Mesothelial cell of epicardium (in vitro differentiated cells): ENCODE measurements at places on chromosomes 2 and 18.

DNA sequence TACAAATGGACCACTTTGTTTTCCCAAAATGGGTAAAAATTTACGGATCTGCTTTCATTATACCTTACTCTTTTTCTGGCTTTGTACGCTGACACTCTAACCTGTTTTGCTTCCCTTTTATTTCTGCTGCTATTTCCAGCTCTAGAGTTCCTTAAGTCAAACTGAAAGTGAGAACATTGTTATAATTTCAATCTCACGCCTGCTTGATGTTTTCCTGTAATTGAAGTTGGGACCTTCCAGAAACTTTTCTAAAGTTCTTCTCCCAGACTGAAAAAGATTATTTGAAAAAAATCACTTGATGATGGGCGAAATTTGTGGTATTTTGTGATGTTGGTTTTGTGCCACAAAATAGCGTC lies 1.8 kb downstream of the GLS start:
- no peak for DNase-seq

DNA sequence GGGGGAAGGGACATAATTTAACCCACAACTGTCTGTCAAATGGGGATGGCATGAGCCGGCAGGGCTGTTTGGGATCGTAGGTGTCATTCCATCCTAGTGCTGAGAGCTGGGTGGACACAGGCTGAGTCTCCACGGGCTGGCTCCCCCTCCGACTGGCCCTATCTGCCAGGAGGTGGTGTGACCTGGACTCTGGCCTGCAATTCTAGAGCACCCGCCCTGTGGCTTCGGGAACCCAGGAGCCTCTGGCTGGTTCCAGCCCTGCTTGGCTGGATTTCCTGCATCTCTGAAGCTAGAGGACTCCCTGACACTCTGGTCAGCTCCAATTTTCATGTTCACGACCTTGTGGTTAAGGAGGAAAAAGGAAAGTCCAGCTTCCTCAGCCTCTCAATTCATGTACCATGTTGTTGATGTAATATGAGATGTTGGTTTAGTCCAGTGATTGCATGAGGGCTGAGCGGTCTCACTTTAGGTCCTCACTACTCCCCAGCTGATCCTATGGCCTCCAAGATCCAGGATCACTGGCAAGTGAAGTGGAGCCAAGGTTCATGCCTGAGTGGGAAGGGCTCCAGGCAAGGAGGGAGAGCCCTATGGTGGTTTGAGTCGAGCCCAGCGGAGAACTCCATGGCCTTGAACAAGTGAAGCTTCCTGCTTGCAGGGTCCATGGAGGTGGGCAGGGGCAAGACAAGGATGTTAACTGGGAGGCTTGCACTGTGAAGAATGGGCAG lies 169.1 kb downstream of the NDUFA10 start:
- DNase-seq, result no peak

DNA sequence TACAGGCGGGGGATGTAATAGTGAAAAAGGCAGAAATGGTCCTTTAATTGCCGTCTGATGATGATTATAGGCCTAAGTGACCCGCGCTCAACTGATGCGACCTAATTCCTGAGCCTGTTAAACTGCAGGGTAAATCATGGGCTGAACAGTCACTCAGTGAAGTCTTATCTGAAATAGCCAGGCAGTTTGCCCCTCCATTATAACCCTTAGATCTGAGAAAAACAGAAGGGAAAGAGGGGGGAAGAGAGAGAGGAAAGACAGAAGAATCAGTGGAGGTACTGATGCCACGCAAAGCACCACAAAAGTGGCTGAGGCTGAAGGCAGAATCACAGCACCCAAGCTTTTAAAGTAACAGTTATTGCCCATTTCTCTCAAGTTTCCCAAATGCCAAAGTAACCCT lies 73.1 kb upstream of the DNMT3A start:
- DNase-seq, result no peak

GRCh38 chr2:134261398-134262131 lies 7.7 kb downstream of the MGAT5 start:
- DNase-seq, result no peak

DNA sequence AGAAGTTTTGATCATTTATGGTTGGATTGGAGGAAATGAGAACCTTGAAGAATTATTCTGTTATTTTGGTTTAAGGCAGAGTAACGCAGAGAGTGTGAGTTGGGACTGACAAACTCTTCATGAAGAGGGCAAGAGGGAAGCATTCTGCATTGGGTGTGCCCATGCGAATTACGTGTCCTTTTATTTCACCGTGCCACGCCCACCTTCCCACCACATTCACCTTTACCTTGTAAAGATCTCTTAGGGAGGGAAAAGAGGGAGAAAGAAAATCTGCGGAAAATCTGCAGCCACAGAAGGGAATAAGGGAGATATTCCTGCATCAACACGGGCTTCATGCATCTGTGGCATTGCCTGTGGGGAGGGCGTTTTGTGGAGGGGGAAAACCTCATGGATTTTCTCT lies 31.8 kb downstream of the SLC9A4 start:
- no peak for DNase-seq

DNA sequence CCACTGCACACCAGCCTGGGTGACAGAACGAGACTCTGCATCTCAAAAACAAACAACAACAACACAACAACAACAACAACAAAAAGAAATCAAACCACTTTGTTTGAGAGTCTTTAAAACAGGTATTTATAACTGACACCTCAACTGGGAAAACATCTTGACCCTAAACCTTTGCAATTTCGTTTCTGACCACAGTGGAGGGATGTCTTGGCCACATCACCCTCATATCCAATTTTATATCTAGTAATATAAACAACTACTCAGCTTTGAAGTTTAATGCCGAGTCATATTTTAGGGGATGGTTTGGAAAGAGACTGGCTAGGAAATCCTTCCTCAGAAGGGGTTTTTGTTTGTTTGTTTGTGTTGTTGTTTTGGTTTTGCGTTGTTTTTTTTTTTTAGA lies 37.8 kb upstream of the RMDN2 start:
- DNase-seq, result no peak

- no peak for DNase-seq
Measured at GRCh38 chr2:67948506-67948905, 114.3 kb downstream of the C1D start.

DNA sequence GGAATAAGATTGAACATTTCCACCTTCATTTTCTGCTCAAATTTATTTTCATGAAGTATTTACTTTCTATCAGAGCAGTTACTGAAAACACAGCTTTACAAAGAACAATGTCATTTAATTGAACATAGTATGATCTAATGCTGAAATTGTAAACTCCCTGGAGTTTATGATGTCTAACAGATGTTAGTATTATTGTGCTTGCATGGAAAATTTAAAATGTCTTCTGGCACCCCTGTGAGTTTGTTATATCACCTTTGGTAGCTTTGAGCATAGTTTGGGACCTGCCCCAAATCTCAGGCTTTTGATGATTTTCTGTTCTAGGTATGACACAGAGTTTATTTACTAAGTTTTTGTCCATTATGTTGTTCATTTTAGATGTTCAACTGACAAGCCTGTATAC lies 28.1 kb downstream of the FAM171B start:
- no peak for DNase-seq

- DNase-seq, result no peak
Measured at GRCh38 chr2:169139145-169139544, 69.8 kb downstream of the DHRS9 start.

DNA sequence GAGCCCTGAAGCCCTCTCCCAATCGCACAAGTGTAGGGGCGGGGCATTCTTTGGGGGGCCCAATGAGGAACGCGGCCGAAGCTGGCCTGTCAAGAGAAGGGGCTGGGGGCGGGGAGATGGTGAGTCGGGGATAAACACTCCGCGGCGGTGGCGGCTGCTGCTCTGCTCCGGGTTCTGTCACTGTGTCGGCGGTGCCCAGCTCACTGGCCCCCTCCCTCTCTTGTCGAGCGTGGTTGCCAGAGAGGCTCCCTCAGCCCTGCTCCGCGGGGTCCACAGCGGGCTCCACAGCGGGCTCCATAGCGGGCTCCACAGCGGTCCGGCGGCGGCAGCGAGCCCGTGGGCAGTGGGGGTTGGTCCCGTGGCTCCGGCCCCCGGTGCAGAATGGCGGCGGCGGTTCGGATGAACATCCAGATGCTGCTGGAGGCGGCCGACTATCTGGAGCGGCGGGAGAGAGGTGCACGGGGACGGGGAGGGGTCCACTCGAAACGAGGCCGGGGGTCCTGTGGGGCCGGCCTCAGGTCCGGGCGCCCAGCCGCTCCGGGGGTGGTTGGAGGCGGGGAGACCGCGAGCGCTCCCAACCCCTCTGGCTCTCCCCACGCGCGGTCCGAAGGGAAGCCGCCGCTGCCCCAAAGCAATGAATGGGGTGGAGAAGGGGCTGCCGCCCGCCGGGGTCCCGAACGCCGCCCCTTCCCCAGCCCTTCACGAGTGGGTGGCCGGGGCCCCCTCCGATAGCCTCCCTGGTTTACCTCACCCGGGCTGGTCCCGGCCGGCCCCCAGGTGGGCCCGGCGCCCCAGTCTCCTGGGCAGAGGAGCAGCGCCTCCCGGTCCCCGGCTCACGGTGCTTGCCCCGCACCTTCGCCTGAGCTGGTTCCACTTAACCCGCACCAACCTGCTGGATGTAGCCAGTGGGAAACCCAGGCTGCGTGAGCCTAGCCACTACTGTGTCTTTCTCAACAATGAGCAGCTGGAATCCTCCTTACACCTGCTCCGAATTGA lies at the start of gene MXD1:
TSS of gene MXD1 (plus strand) at position 160 of the 996 bp plus-strand sequence. CDS start at position 382, 222 bp downstream.
- DNase-seq, result peak; percentile 21

DNA sequence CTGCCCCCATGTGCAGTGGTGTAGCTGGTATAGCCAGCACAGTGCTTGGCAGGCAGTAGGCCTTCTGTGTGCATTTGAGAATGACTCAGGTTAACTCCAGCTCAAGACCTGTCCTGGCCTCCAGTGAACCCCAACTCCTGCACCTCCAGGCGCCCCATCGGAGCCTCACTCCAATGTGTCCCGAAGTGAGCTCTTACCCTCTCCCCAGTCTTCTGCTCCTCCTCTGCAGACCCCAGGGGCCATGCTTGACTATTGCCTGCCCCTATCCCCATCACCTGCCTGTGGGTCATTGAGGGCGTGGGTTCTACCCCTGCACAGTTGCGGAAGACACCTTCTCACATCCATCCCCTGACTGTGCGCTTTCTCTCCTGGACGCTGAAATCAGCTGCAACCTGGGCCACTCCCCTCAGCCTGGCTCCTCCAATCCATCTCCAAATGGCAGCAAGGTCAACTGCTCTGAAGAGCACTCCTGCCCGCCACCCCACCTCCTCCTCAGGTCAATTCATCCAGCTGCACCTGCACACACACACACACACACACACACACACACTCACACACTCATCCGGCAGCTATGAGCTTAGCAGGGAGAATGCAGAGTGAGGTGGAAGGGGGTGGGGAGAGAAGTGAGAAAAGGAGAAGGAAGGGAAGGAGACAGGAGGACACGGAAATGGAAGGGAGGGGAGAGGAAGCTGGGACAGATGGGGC lies 130.3 kb upstream of the GLI2 start:
- no peak for DNase-seq

DNA sequence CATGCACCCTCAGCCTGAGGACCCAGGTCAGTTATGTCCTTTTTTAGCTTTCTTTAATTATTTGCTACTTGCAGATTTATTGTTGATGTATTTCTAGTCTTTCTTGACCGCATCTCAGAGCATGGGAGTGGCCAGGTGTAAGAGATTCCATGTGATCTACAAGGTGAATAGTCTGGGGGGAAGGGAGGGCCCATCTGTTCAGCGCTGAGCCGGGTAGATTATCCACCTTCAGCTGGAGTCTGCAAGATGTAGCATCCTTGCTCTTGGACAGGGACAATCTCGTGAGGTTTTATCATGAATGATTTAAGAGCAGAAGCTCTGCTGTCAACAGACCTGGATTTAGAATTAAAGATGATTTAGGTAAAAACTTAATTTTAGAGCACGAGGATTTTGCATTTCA lies 12.0 kb upstream of the DGKD start:
- DNase-seq, result no peak

GRCh38 chr18:36931106-36931505 lies 102.2 kb downstream of the KIAA1328 start:
- no peak for DNase-seq

GRCh38 chr2:15553951-15554350 lies 7.2 kb downstream of the NBAS start:
- DNase-seq, result no peak

DNA sequence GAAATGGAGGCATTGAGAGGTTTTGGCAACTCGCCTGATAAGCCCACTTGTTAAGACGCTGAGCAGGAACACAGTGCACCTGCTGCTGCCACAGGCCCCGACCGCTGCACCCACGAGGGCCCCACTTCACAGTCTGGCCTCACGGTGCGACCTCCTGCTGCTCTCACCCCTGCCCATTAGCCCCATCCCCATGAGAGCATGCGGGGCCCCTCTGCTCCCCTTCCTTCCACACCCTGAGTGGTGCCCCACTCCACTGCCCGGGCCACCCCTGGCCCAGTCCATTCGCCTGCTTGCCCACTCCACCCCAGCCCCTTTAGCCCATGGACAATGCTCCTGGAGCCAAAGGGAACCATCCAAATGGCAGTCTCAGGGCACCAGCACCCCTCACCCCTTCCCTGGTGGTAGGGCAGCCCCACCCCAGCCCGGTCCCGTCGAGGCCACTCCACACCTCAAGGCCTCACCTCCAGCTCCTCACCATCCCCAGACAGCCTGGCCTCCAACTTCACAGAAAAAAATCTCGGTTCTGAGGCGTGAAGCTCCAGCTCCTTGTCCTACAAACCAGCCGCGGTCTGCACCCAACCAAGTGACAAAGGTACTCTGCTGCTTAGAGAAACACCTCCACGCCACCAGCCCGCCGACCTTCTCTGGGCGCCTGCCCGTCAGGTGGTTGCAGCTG lies 6.7 kb upstream of the GPR55 start:
- no peak for DNase-seq

DNA sequence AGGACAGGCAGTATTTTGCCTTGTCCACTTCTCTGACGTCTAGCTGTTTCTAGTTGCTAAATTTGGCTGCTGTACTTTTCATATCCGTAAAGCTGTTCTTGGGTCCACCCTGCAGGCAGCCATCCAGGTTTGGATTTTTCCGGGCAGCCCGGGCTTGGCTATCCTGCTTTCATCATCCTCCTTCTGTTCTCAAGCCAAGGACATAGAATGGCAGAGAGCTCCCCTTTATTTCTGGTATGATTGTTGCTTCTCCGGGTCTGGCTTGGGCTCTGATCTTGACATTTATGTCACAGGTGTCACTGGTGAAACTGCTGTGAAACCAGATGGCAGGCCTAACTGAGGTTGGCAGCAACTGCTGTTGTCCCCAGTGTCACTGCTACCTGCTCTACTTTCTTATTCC lies 35.5 kb downstream of the SCN2A start:
- no peak for DNase-seq

DNA sequence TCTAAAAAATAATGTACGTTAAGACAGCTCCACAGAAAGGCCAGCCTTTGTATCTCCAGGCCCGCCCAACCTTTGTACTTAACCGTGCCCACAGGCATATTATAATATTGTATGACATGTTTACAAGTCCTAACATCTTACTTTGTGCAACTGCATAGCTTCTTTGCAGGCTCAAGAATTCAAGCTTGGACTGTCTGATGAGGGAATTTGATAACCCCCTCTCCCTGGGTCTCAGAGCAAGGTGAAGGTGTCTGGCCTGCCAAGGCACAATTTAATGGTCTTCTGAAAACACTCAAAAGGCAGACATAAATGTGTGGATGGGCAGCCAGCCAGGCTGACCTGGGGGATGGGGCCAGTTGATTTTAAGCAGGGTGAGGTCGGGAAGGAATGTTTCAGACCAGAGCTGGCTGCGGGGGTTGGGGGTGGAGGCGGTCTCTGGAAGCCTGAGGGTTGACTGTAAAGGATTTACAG lies 732.7 kb upstream of the FANCL start:
- DNase-seq, result peak; percentile 82
